ENCODE measurements at places on chromosomes 6 and 20.

DNA sequence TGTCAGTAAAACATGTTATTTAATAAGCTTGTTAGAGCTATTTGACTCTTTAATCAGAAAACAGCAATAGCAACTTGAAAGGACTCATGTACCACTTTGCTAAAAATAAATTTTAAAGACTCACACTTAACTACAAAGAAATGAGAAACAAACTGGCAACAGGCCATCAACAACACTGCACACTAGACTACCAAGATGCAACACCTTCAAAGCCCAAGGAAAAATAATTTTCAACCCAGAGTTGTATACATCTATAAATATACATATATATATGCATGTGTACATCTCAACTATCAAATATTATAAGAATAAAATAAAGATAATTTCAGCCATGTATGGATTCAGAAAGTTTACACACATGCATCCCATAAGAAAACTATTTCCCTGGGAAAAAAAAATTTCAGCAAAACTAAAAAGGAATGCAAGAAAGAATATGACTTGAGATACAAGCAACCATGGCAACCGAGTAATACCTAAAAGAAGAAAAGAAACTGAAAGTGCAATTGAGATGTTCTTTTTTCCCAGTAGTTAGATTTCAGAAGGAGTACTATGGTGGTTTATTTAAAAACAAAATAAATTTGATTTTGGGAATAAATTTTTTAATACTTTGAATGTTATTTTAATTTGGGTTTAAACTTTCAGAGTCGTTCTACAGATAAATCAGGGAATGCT, 303.8 kb downstream of the UBE3D start:
- no peak for DNase-seq

DNA sequence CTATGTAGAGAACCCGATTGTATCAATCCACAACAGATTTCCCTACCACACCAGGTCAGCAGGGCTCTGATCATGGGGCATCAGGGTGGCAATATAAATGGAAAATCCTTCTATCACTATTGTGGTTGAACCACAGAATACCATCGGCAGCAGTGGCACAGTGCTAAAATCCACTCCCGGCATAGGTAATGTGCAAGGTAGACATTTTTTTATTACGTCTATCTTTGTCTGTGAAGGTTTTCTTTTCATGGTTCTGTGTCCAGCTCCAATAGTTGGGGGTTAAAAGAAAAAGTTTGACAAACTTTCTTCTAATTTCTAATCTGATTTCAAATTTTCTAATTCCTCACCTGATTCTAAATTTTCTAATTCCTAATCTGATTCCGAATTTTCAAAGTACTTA, 302.7 kb upstream of the PREP start:
- DNase-seq: no peak

DNA sequence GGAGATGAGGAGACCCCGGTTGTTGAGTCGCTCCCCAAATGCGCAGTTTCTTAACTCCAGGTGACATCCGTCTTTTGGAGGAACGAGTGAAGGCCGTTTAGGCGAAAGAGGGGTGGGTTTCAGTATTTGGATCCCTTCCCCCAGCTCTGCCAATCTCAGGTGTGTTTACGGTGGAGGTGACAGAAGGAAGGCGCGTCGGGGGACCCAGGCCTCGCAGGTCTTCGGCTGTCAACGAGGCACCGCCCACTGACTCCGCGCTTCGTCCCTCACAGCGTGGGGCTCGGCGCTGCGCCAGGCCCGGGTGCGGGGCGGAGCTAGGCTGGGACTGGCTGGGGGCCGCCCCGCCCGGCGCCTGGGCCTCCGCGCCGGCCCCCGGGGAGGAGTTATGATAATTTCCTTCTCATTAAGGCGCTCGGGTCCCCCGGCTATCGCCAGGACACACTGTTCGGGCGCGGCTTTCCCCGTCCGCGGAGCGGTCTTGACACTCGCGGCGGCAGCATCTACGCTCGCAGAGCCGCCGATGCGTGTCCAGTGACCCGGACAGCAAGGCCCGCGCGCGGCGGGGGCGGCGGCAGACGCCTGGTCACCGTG, at the start of gene TFAP2C:
TSS of gene TFAP2C (plus strand) at position 434 of the 591 bp plus-strand sequence. CDS start 239 bp downstream, outside the sequence.
- peak; percentile 42 for DNase-seq

DNA sequence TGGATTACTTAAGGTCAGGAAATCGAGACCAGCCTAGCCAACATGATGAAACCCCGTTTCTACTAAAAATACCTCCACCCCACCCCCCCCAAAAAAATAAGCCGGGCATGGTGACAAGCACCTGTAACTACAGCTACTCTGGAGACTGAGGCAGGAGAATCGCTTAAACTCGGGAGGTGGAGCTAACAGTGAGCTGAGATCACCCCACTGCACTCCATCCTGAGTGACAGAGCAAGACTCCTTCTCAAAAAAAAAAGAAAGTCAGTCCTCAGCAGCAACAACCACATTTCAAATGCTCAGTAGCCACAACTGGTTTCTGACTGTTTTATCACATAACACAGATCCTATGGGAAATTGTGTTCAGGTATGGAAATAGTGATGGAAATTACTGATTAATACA, 135.3 kb downstream of the HFE start:
- no peak for DNase-seq

- no peak for DNase-seq
These were observed 92.4 kb downstream of the RTN4IP1 start for GRCh38 chr6:106536851-106537250.

GRCh38 chr20:48155268-48155667, 370.0 kb upstream of the SULF2 start:
- DNase-seq: no peak

GRCh38 chr6:152112491-152113261, 305.2 kb downstream of the ESR1 start:
- no peak for DNase-seq

DNA sequence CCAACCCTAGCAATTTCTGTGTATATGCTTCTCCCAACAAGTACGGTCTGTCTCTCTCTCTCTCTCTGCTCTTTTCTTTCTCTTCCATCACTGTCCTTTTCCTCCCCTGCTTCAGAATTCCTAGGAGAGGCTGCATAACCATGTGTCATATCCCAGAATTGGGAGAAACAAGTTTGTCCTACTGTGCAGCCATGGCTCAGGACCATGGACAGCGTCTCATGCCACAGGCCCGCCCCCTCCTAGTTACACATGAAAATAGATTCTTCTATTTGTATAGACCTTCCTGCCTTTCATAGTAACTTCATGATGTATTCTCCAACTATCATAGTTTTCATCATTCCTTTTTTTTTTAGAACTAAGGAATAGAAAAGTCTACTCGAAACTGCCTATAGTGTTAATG, 98.0 kb downstream of the FNDC1 start:
- DNase-seq: no peak
